ENCODE measurements at places on chromosomes 6 and 20.
A peak's percentile ranks its signal among the peaks of the same experiment; 100 is the strongest.

- DNase-seq, result no peak
Measured at GRCh38 chr20:62819494-62820174, 2.8 kb downstream of the COL9A3 start.

- no peak for DNase-seq
Measured at GRCh38 chr6:76439811-76440210, 367.3 kb upstream of the IMPG1 start.

- peak; percentile 95 for DNase-seq
Measured at GRCh38 chr6:32969685-32970412, 1.5 kb downstream of the BRD2 start.

DNA sequence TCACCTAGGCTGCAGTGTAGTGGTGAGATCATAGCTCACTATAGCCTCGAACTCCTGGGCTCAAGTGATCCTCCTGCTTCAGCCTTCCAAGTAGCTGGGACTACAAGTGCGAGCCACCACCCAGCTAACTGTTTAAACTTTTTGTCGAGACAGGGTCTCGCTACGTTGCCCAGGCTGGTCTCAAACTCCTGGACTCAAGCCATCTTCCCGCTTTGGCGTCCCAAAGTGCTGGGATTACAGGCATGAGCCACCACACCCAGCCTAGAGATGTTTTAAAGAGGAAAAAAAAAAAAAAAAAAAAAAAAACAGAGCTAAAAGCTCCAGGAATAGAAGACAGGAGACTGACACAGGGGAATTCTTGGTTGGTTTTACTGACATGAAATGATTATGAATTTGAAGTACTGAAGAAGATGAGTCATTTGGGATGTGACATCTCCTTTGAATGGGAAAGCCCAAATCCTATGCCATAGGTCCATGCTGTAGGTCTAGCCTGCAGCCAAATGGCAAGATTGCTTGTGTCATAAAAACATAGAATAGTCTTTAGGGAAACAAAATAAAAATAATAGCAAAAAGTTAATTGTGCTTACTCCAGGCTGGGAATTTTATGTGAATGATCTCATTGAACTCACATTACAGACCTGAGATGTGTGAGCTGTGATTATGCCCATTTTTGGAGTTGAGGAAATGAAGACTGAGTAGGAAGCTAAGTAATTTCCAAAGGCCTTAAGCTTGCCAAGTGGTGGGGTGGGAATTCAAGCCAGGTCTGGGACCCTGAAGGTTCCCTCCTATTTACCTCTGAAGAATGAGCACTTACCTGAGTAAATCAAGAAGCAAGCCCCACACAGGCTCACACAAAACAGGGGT lies 24.3 kb upstream of the NHSL1 start:
- no peak for DNase-seq

GRCh38 chr6:105781248-105781647 lies 304.9 kb upstream of the PRDM1 start:
- DNase-seq, result no peak

DNA sequence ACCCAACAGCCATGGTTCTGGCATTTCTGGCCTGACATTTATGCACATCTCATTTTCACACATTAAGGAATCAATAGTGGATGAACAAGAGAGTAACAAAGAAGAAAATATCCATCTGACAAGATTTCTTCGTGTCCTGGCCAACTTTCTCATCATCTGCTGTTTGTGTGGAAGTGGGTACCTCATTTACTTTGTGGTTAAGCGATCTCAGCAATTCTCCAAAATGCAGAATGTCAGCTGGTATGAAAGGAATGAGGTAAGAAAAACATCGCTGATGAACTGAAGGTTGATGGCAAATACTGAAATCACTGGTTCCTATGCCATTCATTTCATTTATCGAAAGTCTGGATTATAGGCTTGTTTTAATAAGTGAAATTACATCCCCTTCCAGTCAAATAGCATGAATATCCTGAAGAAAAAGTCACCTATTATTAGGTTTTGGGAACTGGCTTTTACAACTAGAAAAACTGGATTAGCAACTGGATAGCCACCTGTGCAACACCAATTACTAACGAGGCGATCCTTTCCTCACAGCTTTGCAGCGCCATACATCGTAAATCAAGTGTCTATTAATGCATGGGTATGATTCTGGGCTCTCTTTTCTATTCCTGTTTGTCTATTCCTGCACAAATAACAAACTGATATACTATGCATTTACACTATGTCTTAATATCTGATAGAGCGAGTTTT lies 50.2 kb upstream of the NOP56 start:
- no peak for DNase-seq

DNA sequence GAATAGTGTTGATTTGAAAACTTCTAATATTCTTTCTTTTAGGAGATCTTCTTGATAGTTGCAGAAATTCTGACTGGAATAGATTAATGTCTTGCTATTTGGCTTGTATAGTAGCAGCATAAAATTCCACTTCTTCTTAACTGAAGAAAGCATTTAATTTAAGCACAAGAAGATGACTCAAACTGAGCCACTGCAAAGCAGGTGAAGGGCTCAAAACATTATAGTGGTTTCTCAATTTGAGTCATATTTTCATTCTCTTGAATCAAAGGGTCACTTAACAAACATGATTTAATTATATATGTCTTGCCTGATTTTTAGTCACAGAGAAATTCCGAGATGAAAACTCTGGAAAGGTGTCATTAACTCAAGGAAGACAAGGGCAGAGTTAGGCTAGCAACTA lies 239.3 kb downstream of the ZNF217 start:
- no peak for DNase-seq

DNA sequence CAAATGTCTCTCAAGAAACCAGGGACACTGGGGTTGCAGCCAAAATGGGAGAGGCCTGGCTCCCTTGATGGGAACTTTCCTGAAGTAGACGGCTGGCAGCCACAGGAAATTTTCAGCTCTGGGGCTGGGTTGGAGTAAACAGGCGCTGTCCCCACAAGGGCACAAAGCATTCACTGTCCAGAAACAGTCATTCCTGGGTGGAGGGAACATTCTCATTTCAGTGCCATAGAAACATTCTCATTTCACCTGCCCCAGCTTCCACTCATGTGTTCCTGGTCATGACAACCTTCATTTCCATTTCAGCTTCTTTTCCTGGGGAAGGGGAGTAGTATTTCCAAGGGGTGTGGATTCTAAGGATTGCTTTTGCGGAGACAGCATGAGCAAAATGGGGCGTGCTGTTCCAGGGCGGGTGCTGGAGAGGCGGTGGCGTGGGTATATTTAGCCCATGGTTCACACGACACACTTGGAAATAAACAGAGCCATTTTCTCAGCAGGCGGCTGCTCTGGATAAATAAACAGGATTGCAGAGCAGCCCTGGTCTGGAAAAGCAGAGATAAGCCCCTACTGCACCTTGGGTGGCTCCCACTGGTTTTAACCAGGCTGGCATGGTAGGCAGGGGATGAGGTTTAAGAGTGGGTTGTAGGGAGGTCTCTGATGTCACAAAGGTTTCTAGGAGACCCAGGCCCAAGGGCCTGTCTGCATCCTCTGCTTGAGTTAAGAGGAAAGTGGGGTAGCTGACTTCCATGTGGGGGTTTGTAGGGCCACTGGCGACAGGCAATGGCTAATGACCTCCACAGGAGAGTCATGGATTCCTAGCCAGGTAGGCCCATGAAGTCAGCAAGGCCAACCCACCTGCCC lies 32.9 kb downstream of the COX4I2 start:
- peak; percentile 93 for DNase-seq

Data from hematopoietic multipotent progenitor cell treated with erythropoietin and hydrocortisone succinate and interleukin-3 and kit ligand, for 6 days (in vitro differentiated cells).